ENCODE measurements at places on chromosomes 1 and 21.
A peak's percentile ranks its signal among the peaks of the same experiment; 100 is the strongest.

DNA sequence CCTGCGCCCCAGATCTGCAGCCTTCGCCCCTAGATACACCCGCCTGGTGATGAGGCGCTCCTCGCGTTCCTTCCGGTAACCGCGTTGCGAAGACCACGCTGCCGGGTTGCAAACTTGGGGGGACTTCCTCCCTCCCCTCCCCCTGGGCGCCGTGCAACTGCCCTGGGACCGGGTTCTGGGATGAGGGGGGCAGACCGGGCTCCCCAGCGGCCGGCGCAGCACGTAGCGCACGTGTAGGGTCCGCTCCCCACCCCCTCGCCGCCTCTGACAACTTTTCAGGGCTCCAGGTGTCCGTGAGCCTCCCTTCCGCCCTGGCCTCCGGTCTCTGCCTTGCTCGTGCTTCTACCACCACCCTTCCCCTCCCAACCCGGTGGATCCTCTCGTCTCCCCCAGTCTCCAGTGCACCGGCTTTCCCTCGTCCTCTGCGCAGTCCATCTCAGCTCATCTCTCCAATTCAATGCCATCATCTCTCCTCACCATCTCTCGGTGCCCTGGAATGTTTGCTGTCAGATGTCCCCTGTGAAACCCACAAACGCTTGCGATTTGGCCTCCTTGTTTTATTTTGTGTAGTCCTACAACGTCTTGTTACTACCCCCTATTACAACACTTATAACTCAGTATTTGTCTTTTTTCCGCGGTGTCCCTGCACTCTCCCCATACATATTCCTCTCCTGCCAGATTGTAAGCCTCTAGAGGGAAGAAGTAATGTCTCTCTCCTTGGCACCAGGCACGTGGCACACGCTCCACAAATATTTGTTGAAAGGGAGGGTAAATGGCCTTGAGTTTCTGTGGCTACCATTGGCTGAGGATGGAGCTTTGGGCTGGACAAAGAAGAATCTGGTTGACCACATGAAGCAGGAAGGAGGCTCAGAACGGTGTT lies 782 bp downstream of the PCAT6 start:
- peak; percentile 24 for DNase-seq

GRCh38 chr1:112307930-112308591 lies 88.0 kb upstream of the CTTNBP2NL start:
- no peak for DNase-seq

DNA sequence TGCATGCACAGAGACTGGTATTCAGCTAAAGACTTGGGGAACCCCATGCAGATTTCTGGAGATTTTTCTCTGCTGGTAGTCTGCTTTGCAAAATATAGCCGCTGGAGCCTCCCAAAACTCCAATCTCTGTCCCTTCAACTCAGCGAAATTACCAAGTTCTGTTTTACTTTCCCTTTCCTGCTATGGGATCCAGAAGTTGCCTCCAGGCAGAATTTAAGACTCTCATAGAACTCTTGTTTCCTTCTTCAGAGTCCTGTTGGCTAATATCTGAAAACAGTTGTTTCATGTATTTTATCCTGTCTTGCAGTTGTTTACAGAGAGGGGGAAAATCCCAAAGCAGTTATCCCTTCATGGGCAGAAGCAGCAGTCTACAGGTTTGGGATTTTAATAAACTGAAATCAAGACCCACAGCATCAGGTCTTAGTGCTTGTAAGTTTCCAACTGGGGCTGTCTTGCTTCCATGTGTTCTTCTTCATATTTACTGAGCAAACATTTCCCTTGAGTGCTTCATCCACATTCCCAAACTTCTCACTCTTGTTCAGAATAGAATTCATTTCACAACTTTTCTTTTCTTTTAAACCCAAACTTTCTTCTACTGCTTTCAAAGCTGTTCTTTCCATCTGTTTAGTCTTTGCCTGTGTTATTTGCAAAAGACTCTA lies 221.3 kb upstream of the DMRTA2 start:
- DNase-seq = no peak

GRCh38 chr1:30321246-30321910 lies 402.0 kb downstream of the MATN1 start:
- DNase-seq = no peak

All from Kasumi-1 (cell line).